ENCODE measurements at places on chromosomes 2 and 18. TPM values are rescaled to one million over a fixed set of nuclear protein-coding genes. Genes with fewer than 3 reads are reported as not detected.

GRCh38 chr2:169015943-169016342 is 15.2 kb downstream of the ABCB11 start:
- no peak overlapping the region for H3K27ac ChIP-seq
- DNase-seq = no peak
- H3K36me3 ChIP-seq = no peaks in the 10 kb centered on the region
- no peaks in the 10 kb centered on the region for H3K27me3 ChIP-seq

DNA sequence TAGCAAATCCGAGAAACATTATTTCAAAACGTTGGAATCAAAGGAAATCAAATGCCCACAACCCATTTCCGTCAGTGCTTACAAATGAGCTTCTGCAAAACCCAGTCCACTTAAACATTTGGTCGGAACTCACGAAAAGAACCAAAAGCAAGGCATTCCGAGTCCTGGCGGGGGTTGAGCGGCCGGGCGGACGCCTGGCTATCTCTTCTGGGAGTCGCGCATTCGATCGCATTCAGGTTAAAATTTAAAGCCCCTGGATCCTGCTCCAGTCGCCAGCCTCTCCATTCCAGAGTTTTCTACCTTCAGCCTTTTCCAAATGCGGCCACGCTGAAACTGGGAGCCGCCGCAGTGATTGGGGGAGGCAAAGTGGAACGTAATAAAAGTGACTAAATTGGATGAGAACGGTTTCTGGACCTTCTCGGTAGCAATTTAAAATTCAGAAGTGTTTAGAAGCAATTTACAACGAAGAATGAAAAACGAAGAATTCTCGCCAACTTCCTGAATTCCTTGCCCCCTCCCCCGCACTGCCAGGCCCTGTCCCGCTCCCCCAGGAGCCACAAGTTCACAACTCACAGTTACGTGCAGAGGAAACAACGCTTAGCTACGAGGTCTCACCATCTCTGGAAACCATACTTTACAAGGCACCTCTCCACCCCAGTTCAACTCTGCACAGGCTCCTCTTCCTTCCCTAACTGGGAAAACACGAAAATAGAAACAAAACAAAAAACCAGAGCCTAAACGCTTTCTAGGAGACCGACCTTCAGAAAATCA is 1.7 kb upstream of the GATA6 start:
- peaks cover 33% of the 10 kb centered on the region for H3K4me1 ChIP-seq
- H3K36me3 ChIP-seq = peaks cover 4% of the 10 kb centered on the region
- peaks cover 50% of the 10 kb centered on the region for H3K27me3 ChIP-seq
- peak overlapping the region; percentile 1 for H3K27ac ChIP-seq
- DNase-seq = no peak

- no peak overlapping the region for H3K27ac ChIP-seq
- no peaks in the 10 kb centered on the region for H3K4me1 ChIP-seq
- peaks cover 19% of the 10 kb centered on the region for H3K27me3 ChIP-seq
- no peak for DNase-seq
Observed at GRCh38 chr18:34522603-34523002, 187.5 kb upstream of the DTNA start.

GRCh38 chr2:120822933-120823332 is 87.3 kb downstream of the GLI2 start:
- no peaks in the 10 kb centered on the region for H3K36me3 ChIP-seq
- H3K27ac ChIP-seq = no peak overlapping the region
- H3K27me3 ChIP-seq = no peaks in the 10 kb centered on the region
- peak; percentile 79 for DNase-seq

DNA sequence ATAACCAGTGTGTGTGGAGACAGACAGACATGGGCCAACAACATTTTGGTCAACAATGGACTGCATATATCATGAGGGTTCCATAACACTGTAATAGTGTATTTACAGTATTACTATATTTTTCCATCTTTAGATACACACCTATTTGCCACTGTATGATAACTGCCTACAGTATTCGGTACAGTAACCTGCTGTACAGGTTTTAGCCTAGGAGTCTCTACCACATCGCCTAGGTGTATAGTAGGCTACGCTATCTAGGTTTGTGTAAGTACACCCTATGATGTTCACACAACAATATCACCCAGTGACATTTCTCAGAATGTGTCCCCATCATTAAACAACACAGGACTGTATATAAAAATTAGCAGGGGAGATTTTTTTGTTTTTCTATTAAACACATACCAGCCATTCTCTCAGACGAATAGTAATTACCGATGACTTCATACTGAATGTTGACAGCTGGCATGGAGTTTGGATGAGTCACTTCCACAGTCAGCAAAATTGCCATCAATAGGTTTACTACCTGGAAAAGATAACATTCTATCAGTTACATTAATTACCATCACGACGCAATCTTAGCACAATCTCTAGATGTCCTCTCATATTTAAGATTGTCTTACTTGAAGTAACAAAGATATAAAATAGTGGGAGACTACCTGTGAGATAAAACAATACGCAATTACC is 10.8 kb downstream of the LAPTM4A start:
- DNase-seq = no peak
- H3K27me3 ChIP-seq = no peaks in the 10 kb centered on the region
- H3K27ac ChIP-seq = no peak overlapping the region

DNA sequence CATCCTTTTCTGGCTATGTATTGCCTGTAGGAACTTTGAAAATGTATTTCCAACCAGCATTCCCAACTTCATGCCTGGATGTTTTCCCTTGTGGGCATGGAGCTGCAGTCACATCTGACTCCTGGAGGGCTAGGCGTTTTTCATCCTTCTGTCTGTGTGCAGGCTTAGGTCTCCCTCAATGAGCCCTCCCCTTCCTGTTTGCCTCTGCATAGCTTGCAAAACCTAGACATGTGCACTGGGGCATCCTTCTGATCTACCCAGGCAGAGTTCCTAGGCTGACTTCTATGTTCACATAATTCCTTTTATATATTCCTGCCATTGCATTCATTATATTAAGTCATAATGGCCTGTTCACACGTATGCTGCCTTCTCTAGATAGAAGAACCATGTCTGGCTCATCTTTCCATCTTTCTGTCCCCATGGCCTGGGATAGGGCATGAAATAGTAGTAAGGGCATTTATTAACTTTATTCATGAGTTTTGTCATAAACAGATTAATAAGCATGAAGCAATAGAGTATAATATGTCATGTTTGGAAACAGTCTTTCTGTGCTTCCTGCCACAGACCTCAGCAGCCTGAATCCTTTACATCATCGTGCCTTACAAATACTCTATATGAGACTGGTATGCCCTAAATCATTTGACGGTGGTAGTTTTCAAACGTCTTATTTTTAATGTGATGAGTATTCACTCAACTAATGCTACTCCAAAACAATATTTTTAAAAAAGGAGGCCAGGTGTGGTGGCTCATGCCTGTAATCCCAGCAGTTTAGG is 195.6 kb downstream of the TGIF1 start:
- H3K4me1 ChIP-seq = peaks cover 17% of the 10 kb centered on the region
- DNase-seq = no peak
- no peaks in the 10 kb centered on the region for H3K27me3 ChIP-seq
- H3K27ac ChIP-seq = no peak overlapping the region
- H3K36me3 ChIP-seq = no peaks in the 10 kb centered on the region

DNA sequence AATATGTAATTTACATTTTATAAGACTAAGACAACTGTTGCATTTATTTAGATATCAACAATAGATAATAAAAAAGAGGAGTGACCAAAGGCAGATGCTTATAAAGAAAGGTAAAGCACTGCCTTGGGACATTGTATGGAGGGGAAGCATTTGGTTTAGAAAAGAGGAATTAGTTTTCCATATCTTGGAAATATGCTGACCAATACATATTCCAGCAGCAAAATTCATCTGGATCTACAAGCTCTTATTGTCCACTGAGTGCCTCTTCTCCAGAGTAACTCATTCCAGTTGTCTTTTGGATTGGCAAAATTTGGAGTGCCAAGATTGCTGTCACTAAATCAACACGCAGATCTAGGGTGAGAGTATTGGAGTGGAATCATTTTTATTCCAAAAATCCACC is 8.9 kb upstream of the VPS4B start:
- no peaks in the 10 kb centered on the region for H3K36me3 ChIP-seq
- H3K27ac ChIP-seq = no peak overlapping the region
- no peaks in the 10 kb centered on the region for H3K4me1 ChIP-seq
- no peak for DNase-seq

DNA sequence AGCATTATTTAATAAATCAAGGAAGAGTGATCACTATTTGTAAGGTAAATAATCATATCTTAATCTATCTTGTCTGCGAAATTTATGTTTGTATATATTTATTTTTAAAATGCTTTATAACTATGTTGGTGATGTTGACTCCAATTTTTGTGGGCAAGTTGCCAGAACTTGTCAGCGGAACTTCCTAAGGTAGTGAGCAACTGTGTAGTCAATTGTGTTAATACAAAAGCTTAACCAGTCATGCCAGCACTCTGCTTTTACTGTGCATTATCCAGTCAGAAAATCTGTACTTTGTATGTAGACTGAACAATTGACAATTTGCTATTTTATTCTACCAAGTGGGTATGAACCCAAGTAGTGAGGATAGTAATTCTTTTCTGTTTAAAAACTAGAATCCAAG is 61.9 kb upstream of the RND3 start:
- no peak overlapping the region for H3K27ac ChIP-seq
- peaks cover 16% of the 10 kb centered on the region for H3K4me1 ChIP-seq
- no peak overlapping the region for H3K4me3 ChIP-seq
- no peaks in the 10 kb centered on the region for H3K27me3 ChIP-seq
- no peak for DNase-seq

- no peaks in the 10 kb centered on the region for H3K36me3 ChIP-seq
- peak overlapping the region; percentile 28 for H3K27ac ChIP-seq
- H3K27me3 ChIP-seq = no peaks in the 10 kb centered on the region
Observed at GRCh38 chr2:220552790-220553535, 925.5 kb downstream of the SLC4A3 start.

GRCh38 chr2:43238176-43238575 is 11.8 kb upstream of the ZFP36L2 start:
- no peak overlapping the region for H3K4me3 ChIP-seq
- H3K27me3 ChIP-seq = no peaks in the 10 kb centered on the region
- H3K27ac ChIP-seq = peak overlapping the region; percentile 39

- no peak for DNase-seq
- H3K27me3 ChIP-seq = no peaks in the 10 kb centered on the region
- no peak overlapping the region for H3K4me3 ChIP-seq
- peaks cover 60% of the 10 kb centered on the region for H3K4me1 ChIP-seq
- H3K36me3 ChIP-seq = peaks cover 12% of the 10 kb centered on the region
Observed at GRCh38 chr2:85011098-85011497, 40.1 kb downstream of the KCMF1 start.

- H3K36me3 ChIP-seq = peaks cover 2% of the 10 kb centered on the region
- H3K4me1 ChIP-seq = no peaks in the 10 kb centered on the region
- H3K27ac ChIP-seq = no peak overlapping the region
- DNase-seq = no peak
- no peak overlapping the region for H3K4me3 ChIP-seq
Observed at GRCh38 chr2:72834596-72834995, 8.8 kb upstream of the EXOC6B start.

- H3K27me3 ChIP-seq = no peaks in the 10 kb centered on the region
- H3K36me3 ChIP-seq = peaks cover 2% of the 10 kb centered on the region
- no peak for DNase-seq
- peak overlapping the region; percentile 83 for H3K4me3 ChIP-seq
- peak overlapping the region; percentile 91 for H3K27ac ChIP-seq
Observed at GRCh38 chr18:80109676-80110078, 615 bp downstream of the ADNP2 start.

DNA sequence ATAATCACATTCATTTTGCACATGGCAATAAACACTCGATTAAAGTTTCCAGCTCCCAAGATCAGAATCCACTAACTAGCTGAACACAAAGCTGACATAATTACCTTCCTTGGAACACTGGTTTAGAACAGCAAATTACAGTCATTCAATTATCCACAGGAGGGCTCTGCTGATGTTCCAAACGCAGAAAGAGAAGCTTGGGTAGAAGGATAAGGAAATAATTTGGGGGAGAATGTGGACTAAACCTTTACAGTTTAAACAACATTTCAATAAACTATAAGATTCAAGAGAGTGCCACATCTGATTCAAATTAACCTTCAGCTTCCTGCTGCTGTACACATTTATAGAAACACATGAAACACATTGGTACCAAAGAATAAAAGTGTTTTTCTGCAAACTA is 67.8 kb upstream of the ARL4C start:
- peak overlapping the region; percentile 17 for H3K27ac ChIP-seq
- DNase-seq = no peak
- H3K4me3 ChIP-seq = no peak overlapping the region
- H3K4me1 ChIP-seq = peaks cover 11% of the 10 kb centered on the region
- peaks cover 5% of the 10 kb centered on the region for H3K27me3 ChIP-seq

DNA sequence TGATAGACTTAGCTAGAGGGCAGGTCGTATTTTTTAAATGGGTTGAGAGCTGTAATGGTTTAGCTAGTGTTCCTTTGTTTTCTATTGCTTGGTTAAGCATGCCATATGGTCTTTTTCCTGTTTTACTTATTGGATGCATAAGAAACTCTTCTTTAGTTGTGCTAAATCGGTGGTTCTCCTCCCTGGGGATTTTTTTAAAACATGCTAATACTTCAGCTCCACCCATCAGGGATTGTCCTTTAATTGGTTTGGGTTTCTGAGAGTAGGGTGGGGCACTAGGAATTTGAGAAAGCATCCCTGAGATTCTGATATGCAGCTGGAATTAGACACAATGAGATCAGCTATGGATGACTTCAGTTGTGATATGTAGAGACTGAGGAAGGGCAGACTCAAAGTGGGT is 497.2 kb downstream of the THSD7B start:
- no peak overlapping the region for H3K4me3 ChIP-seq
- H3K27me3 ChIP-seq = peaks cover 5% of the 10 kb centered on the region
- no peak for DNase-seq
- H3K4me1 ChIP-seq = no peaks in the 10 kb centered on the region

DNA sequence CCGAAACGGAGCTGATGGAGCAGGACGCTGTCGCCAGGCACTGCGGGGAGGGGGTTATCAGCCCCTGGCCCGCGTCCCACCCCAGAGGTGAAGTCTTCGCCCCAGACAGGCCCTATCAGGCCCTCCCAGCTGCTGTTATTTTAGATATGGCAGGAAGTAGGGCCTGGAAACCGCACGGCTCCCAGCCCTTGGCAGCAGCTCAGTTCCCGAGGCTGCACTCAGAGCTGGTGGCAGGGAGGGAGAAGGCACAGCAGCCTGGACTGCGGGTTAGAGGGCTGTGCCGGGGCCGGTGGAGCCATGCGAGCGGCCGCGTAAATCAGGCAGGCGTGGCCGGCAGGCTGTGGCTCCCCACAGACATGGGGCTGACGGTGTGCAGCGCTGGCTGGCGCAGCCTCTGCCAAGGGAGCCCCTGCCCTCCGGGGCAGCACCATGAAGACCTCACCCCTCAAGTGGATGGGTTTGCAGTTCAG is 111.4 kb downstream of the NFATC1 start:
- no peak overlapping the region for H3K4me3 ChIP-seq
- peaks cover 34% of the 10 kb centered on the region for H3K4me1 ChIP-seq

SNED1 gene
- total RNA-seq = 2.9 TPM

UPP2 gene
- total RNA-seq = 0.60 TPM

OR6B2 gene
- total RNA-seq = not detected

All from chondrocyte (in vitro differentiated cells).